ENCODE measurements at places on chromosomes 13 and 19. TPM values are rescaled to one million over a fixed set of nuclear protein-coding genes. Genes with fewer than 3 reads are reported as not detected.

The MYADM gene
- total RNA-seq: 34.9 TPM

The SMIM44 gene
- not detected for total RNA-seq

The NFIC gene
- total RNA-seq: 32.5 TPM

The ZNF468 gene
- 11.4 TPM for total RNA-seq

The CGB3 gene
- not detected for total RNA-seq

The TSSK6 gene
- total RNA-seq: 0.88 TPM

The DZIP1 gene
- 23.0 TPM for total RNA-seq

The KANK3 gene
- 1.2 TPM for total RNA-seq

DNA sequence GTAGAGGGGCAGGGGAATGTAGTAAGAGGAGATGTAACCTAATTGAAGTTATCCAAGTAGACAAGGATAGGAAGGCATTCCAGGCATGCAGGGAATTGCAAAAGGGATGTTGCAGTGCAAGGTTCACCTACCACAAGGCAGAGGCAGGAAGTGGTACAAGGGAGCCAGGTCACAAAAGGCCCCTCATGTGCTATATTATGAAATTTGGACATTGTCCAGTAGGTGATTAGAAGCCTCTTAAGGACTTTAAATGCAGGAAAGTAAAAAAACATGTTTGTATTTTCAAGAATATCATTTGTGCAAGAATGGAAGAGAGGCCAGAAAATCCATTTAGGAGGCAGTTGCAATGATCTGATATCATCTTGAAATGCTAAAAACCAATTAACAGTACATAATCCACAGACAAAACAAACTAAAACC lies 111.4 kb downstream of the FRY start:
- peak; percentile 25 for DNase-seq

DNA sequence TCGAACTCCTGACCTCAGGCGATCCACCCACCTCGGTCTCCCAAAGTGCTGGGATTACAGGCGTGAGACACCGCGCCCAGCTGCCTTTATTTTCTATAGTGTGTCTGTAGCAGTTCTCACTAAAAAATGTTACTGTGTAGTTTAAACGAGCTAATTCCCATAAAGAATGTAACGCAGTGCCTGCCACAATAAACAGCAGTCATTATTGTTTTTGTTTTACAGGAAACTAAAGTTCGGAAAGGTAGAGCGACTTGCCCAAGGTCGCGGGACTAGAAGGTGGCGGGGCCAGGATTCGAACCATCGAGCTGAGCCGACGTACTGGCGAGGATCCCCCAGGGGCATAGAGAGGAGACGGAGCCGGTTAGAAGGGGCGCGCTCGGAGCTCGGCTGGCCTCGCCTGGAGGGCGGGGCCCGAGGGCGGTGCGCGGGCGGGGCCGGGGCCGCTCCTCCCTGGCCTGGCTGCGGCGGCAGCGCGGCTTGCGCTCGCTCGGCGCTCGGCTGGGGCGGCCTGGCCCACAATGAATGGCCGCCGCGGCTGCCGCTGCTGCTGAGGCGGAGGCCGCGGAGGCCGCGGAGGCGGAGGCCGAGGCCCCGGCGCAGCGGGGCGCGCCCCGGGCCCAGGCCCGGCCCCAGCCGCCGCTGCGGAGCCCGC lies at the start of gene NACC1:
TSS of gene NACC1 (plus strand) at position 493 of the 652 bp plus-strand sequence. CDS start 16,944 bp downstream, outside the sequence.
- peak; percentile 74 for DNase-seq

GRCh38 chr13:30824651-30825050 lies 81.4 kb upstream of the MEDAG start:
- DNase-seq: no peak

GRCh38 chr19:50428772-50429463 lies 3.8 kb upstream of the MYBPC2 start:
- DNase-seq: no peak

DNA sequence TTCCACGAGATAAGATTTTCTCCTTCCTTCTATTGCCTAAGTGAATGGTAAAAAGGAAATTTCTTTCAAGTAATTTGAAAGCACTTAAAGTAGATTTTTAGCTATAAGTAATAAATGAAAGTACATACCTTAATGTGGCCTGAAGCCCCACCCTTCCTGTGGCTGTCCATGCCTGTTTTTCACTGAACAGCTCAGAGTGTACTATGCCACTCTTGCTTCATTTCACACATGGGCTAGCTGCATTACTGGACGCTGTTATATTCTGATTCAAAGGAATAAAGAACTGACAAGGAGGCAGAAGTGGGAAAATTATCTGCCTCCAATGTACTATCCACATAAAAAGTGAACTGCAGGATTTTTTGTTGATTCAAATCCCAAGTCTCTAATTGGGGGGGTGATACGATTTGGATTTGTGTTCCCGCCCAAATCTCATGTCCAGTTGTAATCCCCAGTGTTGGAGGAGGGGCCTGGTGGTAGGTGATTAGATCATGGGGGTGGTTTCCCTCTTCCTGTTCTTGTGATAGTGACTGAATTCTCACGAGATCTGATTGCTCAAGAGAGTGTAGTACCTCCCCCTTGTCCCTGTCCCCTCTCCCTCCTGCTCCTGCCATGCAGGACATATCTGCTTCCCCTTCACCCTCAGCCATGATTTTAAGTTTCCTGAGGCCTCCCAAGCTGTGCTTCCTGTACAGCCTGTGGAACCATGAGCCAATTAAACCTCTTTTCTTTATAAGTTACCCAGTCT lies 154.7 kb upstream of the SGCG start:
- peak; percentile 5 for DNase-seq

DNA sequence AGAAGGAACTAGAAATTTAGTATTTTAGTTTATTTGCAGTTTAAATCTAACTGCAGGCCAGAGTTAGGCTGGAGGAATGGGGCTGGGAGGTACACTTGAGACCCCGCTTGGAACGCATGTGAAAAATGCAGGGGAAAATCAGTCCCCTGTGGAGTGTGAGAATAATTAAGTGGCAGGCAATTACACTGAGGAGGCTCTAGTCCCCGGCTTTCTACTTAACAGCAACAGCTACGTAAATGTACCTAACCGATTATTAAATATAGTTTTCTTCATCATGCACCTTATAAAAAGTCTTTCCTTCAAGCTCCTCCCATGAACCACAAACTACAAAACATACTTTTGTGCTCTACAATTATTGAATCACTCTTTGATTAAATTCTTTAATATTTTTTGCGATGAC lies 804 bp downstream of the ZNF708 start:
- DNase-seq: no peak

- no peak for DNase-seq
These were observed 219.0 kb downstream of the MZT1 start for GRCh38 chr13:72508392-72508791.

- DNase-seq: no peak
These were observed 1.8 kb upstream of the LILRB4 start for GRCh38 chr19:54660964-54661363.

DNA sequence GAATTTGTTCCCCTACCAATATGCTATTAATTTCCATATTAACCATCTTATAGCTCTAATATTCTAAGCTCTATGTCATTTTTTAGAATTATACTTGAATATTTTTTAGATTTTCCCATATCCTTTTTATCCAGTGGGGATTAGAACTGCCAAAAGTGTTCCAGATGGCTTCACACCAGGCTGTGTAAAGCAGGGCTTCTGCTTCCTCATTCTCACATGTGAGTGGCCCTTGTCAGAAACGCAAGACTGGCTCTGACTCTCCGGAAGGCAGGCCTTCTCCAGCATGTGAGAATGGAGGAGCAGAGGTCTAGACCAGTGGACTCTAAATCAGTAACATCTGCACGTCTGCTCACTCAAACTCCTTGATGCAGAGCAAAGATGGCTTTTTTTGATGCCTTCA lies 650.1 kb downstream of the FGF9 start:
- no peak for DNase-seq

DNA sequence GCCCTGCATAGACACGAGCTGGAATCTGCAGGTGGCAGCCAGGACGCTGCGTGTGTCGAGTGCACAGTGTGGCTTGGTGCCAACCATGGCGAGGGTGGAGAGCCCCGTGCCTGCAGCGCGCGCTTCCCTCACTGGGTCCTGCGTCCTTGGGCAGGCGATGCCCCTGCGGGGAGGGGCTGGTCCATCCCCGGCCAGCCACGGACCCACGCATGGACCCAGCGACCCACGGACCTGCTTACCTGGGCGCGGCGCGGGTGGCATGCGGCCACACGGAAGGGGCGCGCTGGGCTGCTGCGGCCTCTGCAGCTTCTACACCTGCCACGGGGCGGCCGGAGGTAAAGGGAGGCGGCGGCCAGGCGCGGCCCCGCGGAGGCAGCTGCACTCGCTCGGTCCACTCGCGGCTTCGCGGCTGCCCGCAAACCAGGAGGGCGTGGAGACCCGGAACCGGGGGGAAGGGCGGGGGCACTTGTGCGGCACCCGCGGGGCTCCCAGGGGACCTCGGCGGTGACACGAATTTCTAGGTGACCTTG lies 569 bp upstream of the MCF2L start:
- DNase-seq: no peak

GRCh38 chr13:108120302-108120701 lies 95.0 kb downstream of the LIG4 start:
- no peak for DNase-seq

DNA sequence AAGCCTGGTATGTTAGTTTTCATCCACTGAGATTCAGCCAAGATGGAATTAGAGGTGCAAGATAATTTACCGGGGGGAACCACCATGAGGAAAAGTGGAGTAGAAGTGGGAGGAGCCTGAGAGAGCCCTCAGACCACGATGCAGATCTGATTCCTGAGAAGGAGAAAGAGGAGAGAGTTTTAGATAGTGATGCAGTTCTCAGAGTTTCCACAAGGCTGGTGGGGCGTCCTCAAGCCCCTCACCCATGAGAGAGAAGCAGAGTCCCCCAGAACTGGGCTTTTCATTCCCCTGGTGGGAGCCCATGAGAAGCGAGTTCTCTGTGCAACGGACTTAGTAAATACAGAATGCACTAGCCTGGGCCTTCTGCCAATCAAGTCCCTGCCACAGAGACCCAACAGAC lies 18.1 kb downstream of the CEACAM5 start:
- DNase-seq: no peak

- no peak for DNase-seq
These were observed 680.8 kb downstream of the LIG4 start for GRCh38 chr13:107534548-107534947.

DNA sequence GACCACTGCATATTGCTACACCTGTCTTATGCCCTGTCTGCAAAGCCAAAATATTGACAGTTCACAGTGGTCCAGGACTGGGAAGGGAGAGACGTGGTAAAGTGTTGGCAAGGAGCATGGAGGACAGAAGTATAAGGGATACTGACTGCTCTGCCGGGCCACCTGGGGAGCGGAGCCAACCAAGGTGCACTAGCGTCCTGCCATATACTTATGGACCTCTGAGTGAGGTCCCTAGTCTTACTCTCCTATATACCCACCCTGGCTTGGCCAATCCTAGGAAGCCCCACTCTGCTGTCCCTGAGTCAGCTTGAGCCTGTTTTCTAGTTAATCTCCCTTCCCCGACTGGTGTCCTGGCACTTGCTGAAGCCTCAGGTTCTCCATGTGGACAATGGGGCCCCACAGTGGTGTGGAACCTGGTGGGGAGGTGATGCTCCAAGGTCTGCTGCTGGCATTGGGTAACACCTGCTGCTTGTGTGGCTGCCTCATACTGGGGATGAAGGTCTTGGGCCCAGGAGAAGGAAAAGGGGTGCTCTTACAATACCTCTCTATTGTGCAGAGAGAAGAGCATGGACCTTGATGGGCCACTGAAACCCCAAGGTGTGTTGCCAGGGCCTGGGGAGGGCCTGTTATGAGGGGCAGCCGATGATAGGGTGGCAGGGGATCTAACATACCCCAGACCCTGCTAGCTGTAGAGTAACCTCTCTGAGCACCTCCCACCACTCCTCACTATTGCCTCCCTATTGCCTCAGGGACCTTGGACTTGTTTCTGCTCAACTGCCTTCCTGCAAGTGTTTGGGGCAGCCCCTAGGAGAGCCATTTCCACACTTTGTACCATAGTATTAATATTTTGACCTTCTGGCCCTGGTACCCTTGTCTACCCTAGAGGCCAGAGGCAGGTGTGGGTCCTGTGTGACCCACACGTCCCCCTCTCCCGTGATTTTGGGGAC lies 6.7 kb upstream of the TRIM28 start:
- DNase-seq: no peak

GRCh38 chr13:31394506-31394905 lies 194.7 kb downstream of the B3GLCT start:
- DNase-seq: peak; percentile 58

GRCh38 chr19:5828661-5829566 lies 10.6 kb downstream of the FUT6 start:
- DNase-seq: no peak

DNA sequence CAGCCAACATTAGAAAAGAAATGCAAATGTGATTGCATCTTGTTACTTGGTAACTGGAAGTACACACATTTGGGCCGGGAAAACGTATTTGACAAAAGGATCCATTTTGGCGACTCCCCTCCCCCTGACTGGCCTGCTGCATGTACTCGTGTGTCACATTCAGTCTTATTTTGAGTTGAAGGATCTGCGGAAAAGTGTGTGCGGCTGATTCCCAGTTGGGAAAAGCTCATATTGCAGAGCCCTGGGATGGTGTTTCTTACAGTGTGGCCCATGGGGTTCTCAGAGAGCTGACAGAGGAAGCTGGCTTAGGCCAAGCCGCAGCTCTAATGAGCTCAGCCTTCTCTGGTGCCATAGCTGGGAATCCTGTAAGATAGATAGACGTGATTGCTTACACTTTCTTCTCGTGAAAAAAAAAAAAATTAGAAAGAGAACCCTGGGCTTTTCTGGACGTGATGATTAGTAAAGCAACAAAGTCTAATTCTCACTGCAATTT lies 170.3 kb upstream of the ARGLU1 start:
- DNase-seq: no peak

GRCh38 chr13:27853861-27854260 lies 61.6 kb downstream of the GSX1 start:
- no peak for DNase-seq

Measured in A172 (cell line).